ENCODE measurements at places on chromosomes 5 and 9. TPM values are rescaled to one million over a fixed set of nuclear protein-coding genes. Genes with fewer than 3 reads are reported as not detected.
A peak's percentile ranks its signal among the peaks of the same experiment; 100 is the strongest.

GRCh38 chr5:18032744-18033143 lies 398.5 kb downstream of the TAF11L14 start:
- no peaks in the 10 kb centered on the region for H3K27me3 ChIP-seq
- no peaks in the 10 kb centered on the region for H3K4me1 ChIP-seq
- H3K36me3 ChIP-seq: no peaks in the 10 kb centered on the region
- no peak for DNase-seq
- no peak overlapping the region for H3K4me3 ChIP-seq

- no peaks in the 10 kb centered on the region for H3K36me3 ChIP-seq
- no peak overlapping the region for H3K4me3 ChIP-seq
- H3K4me1 ChIP-seq: no peaks in the 10 kb centered on the region
- peaks cover 16% of the 10 kb centered on the region for H3K27me3 ChIP-seq
- no peak overlapping the region for H3K27ac ChIP-seq
- DNase-seq: no peak
These were observed 124.2 kb upstream of the TNPO1 start for GRCh38 chr5:72692231-72692637.

DNA sequence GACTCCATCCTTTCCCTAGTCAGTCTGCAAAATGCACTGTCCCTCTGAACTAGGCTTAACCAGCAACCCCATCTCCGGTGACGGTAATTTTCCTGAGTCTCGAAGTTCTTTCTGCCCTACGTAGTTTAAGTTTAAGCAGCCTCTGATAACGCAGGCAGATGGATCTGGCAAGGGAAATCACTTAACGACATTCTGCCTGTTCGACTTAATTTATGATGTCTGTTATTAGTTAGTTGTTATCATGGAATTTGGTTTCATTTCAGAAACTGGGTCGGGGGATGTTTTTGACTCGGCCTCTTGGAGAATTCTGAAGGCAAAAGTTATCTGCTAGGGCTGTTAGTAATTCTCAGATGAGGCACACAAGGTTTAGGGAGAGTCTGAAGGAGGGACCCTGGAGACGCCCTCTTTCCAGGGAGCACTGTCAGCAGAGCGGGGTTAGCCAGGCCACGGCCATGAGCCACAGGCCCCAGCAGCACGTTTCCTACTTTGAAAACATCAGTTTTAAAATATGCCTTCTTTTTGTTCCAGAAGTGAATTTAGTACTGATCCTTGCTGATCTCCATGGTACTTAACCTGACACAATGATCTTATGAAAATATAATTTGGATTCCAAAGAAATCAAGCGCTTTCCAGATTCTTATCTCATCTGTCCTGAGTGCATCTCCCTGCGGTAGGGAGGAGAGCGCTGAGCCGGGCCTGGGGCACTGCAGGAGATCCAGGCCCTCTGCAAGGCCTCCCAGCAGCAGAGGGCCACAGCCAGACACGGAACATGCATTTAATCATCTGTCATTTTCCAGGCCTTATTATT lies 171.0 kb upstream of the OTULINL start:
- no peak for DNase-seq
- H3K4me1 ChIP-seq: peaks cover 50% of the 10 kb centered on the region
- peaks cover 12% of the 10 kb centered on the region for H3K36me3 ChIP-seq
- no peaks in the 10 kb centered on the region for H3K27me3 ChIP-seq
- no peak overlapping the region for H3K27ac ChIP-seq
- H3K4me3 ChIP-seq: no peak overlapping the region

GRCh38 chr5:132220491-132220890 lies 7.2 kb downstream of the P4HA2 start:
- H3K36me3 ChIP-seq: peaks cover 36% of the 10 kb centered on the region
- no peak for DNase-seq
- peaks cover 23% of the 10 kb centered on the region for H3K4me1 ChIP-seq

DNA sequence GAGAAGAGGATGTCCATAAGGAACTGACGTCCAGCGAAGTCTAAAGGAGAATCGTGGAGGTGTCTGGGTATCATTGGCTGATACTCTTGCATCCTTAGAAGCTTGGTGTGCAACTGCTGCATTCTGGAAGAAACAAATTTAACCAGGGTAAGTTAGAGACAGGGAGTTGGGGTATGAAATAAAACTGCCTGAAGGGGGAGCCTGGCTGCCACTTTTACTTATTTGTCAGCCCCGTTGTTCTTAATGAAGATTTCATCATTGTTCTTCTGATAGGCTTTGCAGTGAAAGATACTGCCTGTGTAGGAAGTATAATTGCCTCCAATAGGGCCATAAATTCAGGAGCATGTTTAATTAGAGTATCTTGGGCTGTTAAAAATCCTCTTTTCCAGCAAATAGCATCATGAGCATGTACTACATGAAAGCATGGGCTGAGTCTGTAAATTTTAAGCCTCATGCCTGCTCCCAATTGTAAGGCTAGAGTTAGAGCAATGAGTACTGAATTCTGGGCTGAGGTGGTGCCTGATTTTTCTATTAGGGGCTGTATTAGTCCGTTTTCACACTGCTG lies 1264.5 kb upstream of the ACO1 start:
- H3K4me3 ChIP-seq: no peak overlapping the region
- no peaks in the 10 kb centered on the region for H3K27me3 ChIP-seq
- no peak for DNase-seq

- H3K4me1 ChIP-seq: no peaks in the 10 kb centered on the region
- H3K27me3 ChIP-seq: no peaks in the 10 kb centered on the region
- no peaks in the 10 kb centered on the region for H3K36me3 ChIP-seq
- no peak overlapping the region for H3K27ac ChIP-seq
- H3K4me3 ChIP-seq: no peak overlapping the region
These were observed 1331.7 kb upstream of the WWC1 start for GRCh38 chr5:166959766-166960165.

- H3K27ac ChIP-seq: no peak overlapping the region
- no peak overlapping the region for H3K4me3 ChIP-seq
- no peaks in the 10 kb centered on the region for H3K27me3 ChIP-seq
- no peak for DNase-seq
- no peaks in the 10 kb centered on the region for H3K36me3 ChIP-seq
- H3K4me1 ChIP-seq: no peaks in the 10 kb centered on the region
These were observed 22.7 kb downstream of the SWI5 start for GRCh38 chr9:128298535-128299482.

DNA sequence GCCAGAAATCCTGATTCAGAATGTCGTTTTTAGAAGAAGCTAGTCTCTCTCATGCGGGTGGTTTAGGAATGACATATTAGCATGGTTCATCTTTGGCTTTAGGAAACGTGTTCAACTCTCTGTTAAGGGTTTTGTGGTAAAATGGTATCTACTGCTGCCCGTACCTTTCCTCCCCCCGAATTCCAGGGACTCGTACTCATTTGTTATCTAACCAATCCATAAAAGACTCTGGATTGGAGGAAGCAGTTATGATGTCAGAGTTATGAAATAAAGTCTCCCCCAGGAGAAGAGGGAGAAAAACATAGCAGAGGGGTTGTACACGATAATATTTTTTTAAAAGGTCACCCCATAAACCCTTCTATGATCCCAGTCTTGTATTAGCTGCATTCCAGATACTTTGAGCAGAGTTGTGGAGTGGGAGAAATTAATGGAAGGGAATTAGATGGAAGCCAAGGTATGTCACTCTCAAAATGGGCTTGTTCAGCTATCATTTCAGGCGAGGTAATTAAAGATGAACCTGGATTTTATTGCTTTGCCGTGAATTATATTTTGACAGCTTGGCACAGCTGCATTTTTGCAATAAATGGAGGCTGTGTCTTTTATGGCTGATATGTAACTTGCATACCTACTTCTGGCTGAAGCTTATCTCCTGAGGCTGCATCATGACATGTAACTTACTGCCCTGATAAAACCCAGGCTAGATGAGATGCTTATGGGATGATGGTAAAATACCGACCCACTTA lies 31.3 kb downstream of the RAI14 start:
- H3K27me3 ChIP-seq: no peaks in the 10 kb centered on the region
- H3K4me3 ChIP-seq: no peak overlapping the region
- H3K4me1 ChIP-seq: no peaks in the 10 kb centered on the region
- no peaks in the 10 kb centered on the region for H3K36me3 ChIP-seq

DNA sequence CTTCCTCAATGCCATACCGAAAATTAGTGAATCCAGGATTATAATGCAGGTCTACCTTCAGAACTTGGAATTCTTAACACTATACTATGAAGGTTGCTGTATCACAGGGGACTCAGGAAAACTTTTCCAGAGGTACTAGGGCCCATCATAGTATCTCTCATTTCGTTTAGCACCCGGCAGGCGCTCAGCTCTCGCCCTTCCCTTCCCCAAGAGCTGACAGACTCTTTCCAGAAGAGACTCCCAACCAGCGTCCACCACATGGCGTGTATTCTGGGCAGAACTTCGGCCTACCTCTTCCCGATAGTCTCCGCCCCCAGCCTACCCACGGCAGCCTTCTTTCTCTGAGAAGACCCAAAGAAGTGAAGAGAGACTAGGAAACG lies 271 bp downstream of the NOL8 start:
- no peak for DNase-seq
- no peaks in the 10 kb centered on the region for H3K27me3 ChIP-seq
- H3K27ac ChIP-seq: peak overlapping the region; percentile 95
- H3K4me1 ChIP-seq: peaks cover 31% of the 10 kb centered on the region

GRCh38 chr5:27124590-27124989 lies 86.2 kb upstream of the CDH9 start:
- DNase-seq: no peak
- H3K4me1 ChIP-seq: no peaks in the 10 kb centered on the region
- no peak overlapping the region for H3K27ac ChIP-seq
- H3K36me3 ChIP-seq: no peaks in the 10 kb centered on the region
- H3K27me3 ChIP-seq: no peaks in the 10 kb centered on the region
- no peak overlapping the region for H3K4me3 ChIP-seq

DNA sequence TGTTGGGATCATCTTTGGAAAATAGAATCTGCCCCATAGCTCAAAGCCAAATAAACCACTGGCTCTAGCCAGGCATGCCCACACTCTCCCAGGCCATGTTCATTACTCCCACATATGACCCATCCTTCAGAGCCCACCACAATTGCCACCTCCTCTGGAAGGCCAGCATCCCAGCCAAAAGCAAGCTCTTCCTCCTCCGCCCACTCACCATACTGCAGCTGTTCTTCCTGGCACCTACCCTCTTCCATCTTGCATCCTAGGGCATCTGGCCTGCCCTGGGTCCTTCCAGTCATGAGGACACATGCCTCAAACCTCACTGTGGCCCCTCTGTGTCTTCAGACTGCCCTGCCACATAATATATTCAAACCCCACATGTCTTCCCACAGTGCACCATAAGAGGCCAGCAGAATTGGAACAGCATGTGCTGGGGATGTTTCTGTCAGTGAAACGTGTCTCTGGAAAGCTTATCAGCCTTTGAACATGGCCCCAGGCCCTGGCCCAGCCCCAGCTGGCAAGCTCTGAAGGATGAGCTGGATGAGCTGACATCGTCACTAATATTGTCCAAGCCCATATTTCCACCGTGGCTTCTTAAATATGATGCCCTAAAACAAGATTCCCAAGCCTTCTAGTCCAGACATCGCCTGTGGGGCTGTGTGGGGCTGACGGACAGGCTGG lies 230.8 kb downstream of the AGTPBP1 start:
- H3K36me3 ChIP-seq: no peaks in the 10 kb centered on the region
- H3K27me3 ChIP-seq: peaks cover 2% of the 10 kb centered on the region
- H3K4me3 ChIP-seq: no peak overlapping the region
- no peak overlapping the region for H3K27ac ChIP-seq
- DNase-seq: no peak

- no peak for DNase-seq
- H3K4me3 ChIP-seq: no peak overlapping the region
- H3K36me3 ChIP-seq: no peaks in the 10 kb centered on the region
- peaks cover 14% of the 10 kb centered on the region for H3K27me3 ChIP-seq
- peaks cover 10% of the 10 kb centered on the region for H3K4me1 ChIP-seq
These were observed 181.7 kb upstream of the CD180 start for GRCh38 chr5:67378256-67378655.

GRCh38 chr9:91771027-91771426 lies 179.0 kb downstream of the ROR2 start:
- H3K27ac ChIP-seq: no peak overlapping the region
- no peaks in the 10 kb centered on the region for H3K4me1 ChIP-seq
- H3K27me3 ChIP-seq: peaks cover 17% of the 10 kb centered on the region
- no peak for DNase-seq
- H3K4me3 ChIP-seq: no peak overlapping the region
- no peaks in the 10 kb centered on the region for H3K36me3 ChIP-seq

The NAIF1 gene
- 10.2 TPM for total RNA-seq

The FGFR4 gene
- 1.2 TPM for total RNA-seq

The DND1 gene
- 3.5 TPM for total RNA-seq

The PCA3 gene
- not detected for total RNA-seq

Measured in activated T-helper 2 cell treated with anti-CD3 and anti-CD28 coated beads, Interferon-gamma antibody, Interleukin-2, Interleukin-4, amounts not matched to agents 10 μg/mL and 5 μg/mL and 100 μg/mL, durations not matched to agents 14 hours and 24 hours and 36 hours (primary cell).